Stimulated activated CD4-positive, alpha-beta T cell treated with anti-CD3 and anti-CD28 coated beads, Interleukin-15, amount 100 ng/mL, for 1 hour (primary cell): ENCODE measurements at places on chromosomes 12 and 14.

DNA sequence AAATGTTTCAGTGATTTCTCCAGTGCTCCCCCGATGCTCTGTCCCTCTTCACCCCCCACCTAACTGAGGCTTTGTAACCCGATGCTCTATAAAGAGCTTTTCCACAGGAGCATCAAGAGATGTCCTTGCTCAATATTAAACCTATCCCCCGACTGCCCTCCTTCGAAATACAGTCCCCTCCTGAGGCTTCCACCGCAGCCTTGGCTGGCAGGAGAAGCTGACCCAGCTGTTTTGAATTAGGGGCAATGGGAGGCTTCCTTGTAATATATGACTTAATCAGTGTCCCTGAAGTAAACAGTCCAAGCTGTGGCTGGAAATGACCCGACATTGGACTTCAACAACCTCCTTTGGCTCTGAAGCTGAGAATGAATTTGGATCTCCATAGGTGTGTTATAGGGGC is 62.4 kb downstream of the TMEM30B start:
- DNase-seq, result no peak

DNA sequence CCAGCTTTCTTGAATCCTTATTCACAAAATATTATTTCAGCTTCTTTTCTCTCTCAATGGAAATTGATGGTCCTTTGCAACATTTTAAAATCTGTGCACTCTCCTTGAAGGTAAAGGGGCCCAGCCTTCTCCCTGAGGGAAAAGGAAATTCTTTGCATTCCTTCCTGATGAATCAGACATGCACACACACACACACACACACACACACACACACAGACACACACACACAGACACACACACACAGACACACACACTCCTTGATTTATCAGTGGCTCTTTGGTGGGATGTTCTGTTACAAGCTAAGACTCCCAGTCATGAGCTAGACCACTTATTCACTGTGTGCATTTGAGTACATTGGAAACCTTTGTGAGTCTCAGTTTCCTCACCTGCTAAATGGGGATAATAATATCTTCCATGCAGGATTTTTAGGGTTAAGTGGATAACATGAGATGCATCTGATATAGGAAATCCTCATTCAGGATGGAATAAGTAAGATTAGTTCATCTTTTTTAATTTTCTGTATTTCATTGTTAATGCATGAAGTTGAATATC is 45.1 kb upstream of the HMGA2 start:
- DNase-seq, result no peak

DNA sequence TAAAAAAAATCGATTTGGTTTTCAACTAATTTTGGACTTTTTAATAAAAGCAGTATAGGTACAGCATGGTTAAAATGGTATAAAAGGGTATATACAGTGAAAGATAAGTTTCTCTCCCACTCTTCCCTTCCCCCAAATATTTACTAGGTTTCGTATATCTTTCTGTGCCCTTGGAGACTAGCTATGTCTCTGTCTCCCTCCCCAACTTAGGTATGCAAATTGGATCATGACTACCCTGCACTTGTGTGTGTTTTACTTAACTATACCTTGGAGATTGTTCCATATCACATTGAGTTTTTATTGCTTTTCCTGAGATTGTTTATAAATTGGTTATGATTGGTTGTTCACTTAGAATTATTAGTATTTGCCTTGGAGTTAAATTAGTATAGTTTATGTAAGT is 19.4 kb downstream of the AEBP2 start:
- DNase-seq, result no peak

- DNase-seq, result peak; percentile 1
These were observed at the start of gene ABCC9 for GRCh38 chr12:21940549-21941505. Gene ABCC9, minus strand, starts transcription at chr12:21941426. Its CDS starts 4,752 bp downstream, at chr12:21936674.

DNA sequence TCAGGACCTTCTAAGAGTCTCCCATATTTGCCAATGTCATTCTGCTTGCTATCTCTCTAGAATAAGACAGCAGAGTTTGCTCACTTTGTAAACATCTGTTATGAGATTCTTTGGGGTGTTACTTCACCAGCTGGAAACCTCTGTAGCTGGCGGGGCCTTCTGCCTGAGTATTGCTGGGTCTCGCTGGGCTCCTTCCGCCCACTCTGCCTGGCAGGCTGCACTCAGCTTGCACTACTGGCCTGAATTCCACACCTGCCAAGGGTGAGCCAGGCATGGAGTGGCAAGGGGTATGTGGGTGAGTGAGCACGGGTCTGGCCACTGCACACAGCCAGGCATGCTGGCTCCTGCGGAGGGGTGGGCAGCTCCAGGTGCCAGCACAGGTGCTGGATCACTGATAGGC is 267.3 kb upstream of the PDE3A start:
- DNase-seq, result no peak

DNA sequence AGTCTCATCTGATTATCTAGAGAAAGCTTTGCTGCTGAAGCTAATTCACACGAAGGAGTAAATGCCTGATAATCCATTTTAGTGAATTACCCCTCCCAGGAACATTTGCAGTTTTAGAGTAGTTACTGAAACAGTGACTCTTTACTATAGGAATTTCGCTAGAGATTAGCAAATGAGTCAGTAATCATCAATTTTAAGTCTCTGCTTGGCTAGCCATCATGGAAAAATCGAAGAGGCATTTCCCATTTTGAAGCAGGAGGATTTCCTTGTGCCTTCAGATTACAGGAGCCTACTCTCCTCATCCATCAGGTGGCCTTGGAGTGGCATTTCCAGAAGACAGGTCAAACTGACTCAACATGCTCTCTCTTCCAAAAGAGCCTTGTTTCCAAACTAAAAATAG is 154.5 kb downstream of the EGLN3 start:
- DNase-seq, result no peak

- DNase-seq, result no peak
These were observed 1.1 kb upstream of the MBD6 start for GRCh38 chr12:57521525-57522010.

DNA sequence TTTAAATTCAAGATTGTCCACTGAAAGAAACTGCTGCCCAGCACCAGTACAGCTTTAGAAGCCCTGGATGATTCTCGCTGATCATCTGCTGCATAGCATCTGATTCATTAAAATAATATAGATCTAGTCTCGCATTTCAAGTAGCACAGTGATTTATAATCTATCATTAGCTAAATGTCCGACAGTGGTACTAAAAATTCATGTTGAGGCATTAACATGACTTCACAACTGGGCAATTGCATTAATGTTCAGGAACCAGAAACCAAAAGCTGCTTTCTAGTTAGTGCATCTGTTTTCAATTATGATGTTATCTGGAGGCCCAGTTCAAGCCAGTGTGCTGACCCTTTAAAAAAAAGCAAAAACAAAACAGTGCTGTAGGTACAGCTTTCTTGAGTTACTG is 1987.2 kb upstream of the SEL1L start:
- no peak for DNase-seq

- DNase-seq, result no peak
These were observed 7.2 kb downstream of the ALDH2 start for GRCh38 chr12:111773801-111774551.
